ENCODE measurements at places on chromosomes 16 and 17.
A peak's percentile ranks its signal among the peaks of the same experiment; 100 is the strongest.

- DNase-seq = no peak
Measured at GRCh38 chr17:73800893-73801292, 156.6 kb upstream of the SDK2 start.

- DNase-seq = no peak
Measured at GRCh38 chr16:54236773-54237172, 49.8 kb downstream of the IRX3 start.

DNA sequence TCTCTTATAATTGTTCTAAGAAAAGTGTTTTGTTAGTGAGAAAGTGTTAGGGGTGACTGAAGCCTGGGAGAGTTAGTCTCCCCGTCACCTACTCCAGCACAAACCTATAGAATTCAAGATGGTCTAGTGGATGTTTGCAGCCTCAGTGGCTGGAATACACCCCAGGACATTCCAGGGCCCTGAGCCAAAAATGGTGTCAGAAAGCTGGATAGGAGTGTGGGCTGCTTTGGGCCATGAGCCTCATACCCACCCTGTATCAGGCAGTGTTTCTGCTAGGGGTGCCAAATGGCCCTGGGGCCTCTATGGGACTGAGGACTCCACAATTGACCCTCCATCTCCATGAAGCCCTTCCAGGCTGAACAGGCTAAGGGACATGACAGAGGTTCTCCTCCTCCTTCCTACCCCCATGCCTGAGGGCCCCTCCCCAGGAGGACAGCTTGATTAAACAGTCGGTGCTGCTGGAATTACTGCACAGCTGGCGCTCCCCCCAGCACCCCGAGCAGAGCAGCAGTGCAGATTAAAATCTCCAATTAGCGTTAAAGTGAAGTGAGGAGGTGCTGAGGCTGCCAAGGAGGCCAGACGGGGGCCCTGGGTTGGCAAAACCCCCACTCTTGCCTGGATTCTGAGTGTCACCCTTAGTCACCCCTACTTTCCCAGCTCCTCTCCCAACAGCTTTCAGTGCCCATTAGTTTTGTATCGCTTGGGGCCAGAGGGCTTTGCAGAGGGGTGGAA, 59.1 kb downstream of the NEUROD2 start:
- DNase-seq = no peak

- no peak for DNase-seq
Measured at GRCh38 chr16:87706278-87707000, 59.3 kb downstream of the KLHDC4 start.

DNA sequence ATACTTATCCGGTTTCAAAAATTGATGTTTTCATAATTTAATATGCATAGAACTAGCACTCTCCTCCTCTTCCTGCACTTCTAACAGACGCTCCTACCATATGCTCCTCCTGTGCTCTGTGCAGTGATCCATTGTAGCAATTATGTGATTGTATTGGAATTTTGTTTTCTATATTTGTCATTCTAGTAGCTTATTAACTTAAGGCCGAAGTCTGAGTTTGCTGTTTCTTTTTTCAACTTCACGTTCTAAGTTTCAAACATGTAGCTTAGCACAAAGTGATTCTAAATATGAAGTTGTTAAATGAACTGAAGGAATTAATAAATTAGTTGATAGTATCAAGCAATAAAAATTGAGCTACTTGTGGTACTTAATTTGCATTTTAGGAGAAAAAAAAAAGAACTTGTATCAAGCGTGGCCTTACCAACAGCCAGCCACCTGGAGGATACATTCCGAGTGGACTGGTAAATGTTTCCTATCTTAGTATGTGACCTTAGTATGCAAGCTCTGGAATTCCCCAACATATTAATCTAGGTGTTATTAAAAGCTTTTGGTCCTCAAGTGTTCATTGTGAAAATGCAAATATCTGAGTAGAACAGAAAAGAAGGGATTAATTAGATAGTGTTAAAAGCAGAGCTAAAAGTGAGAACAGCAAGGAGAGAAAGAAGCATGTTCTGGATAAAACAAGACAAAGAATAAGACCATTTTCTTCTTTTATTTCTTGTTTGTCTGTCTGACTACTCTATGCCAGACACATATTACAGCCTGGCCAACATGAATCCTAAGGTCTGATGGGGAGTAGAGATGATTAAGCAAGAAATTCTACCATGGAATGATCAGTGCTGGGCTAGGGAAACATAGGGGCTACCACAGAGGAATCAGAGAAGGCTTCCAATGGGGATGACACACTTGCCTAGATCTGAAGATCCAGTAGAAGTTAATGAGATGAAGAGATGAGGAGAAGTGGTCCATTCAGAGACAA, 290.4 kb upstream of the MON1B start:
- no peak for DNase-seq

GRCh38 chr17:74031316-74032090, 172.0 kb upstream of the RPL38 start:
- no peak for DNase-seq

DNA sequence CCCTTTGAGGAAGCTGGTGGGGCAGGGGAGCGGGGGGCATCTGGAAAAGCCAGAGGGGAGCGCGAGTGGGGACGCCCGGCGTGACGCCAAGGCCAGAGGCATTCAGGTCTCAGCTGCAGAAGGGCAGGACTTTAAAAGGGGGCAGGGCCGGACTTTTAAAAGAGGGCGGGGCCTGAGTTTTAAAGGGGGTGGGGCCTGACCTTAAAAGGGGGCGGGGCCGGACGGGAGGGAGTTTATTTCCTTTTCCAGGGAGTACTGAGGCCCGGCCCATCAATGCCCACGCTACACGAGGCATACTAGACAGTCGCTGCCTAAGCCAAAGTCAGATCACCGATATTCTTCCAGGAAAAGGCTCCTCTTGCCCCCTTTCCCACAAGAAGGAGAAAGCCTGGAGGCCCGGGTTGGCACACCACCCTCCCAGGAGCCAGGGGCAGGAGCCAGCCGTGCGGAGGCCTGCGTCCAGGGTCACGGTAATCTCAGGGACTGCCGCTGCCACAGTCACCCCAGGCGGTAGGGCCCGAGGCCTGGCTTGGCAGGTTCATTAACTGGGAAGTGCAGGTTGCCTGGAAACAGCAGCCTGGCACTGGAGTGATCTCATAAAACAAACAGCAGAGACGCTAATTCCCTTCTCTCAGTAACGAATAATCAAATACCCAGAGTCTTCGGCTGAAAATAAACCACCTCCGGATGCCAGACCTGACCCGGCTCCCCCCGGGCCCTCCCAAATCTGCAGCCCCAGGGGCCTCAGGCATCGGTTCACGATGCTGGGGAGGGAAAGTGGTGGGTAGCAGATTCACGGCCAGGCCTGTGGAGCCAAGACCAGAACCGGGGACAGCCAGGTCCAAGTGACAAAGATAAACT, 90.7 kb downstream of the TIMM22 start:
- DNase-seq = peak; percentile 61

DNA sequence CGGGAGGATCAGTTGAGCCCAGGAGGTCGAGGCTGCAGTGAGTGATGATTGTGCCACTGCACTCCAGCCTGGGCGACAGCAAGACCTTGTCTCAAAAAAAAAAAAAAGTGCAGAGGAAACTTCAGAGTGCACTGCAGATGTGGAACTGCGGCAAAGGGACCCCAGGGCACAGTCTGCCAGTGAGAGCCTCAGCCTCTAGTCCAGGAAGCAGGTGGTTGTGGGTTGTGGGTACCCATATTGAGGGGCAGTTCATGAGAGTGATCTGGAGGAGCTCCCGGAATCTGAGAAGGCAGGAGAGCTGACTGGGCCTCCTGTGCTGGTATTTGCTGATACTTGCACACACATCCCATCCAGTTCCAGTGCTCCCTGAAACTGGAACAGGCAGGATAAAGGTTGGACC, 13.1 kb downstream of the FOXN1 start:
- no peak for DNase-seq

GRCh38 chr17:51165680-51166197, 472 bp upstream of the NME2 start:
- DNase-seq = no peak

GRCh38 chr16:58105631-58106030, 23.6 kb downstream of the CFAP20 start:
- no peak for DNase-seq

DNA sequence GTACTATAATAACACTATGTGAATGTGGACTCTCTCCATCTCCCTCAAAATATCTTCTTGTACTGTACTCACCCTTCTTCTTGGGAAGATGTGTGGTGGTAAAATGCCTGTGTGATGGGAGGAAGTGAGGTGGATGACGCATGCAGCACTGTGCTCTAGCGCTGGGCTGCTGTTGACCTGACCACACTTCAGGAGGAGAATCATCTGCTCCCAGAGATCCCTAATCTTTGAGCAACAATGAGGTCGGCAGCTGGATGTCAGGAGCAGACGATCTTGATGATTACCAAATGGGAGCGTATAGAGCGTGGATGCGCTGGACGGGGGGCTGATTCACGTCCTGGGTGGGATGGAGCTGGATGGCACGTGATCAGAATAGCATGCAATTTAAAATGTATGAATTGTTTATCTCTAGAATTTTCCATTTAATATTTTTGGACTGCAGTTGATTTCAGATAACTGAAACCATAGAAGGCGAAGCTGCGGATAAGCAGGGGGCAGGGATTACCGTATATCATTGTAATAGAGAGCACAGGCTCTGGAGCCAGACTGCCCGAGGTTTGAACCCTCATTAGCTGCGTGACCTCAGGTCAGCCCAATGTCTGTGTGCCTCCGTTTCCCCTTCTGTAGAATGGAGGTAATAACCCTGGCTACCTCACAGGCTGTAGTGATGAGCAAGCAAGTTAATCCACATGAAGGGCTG, 23.7 kb upstream of the CYLD start:
- no peak for DNase-seq

GRCh38 chr16:12538667-12539091, 265.0 kb downstream of the CPPED1 start:
- no peak for DNase-seq

DNA sequence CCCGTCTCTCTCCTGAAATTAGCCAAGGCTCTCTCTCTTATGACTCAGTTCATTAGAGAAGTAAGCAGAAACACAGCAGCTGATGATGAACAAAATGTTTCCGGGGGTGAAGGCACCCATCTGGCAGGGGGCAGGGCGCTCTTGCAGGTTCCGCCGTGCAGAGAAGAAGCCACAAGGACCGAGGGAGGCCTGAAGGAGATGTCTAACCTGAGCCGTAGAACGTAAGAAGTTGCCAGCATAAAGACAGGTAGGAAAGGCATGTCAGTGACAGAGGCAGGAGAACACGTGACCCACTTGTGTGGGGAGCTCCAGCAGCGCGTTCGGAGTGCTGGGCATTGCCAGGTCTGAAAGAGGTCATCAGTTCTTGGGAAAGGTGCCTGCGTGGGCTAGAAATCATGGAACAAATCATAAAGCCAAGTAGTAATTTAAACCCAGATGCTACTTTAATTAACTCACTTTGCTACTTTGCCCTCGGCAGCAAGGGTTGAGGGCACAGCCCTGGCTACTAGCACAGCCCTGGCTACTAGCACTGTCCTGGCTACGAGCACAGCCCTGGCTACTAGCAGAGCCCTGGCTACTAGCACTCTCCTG, 198.6 kb downstream of the RPTOR start:
- DNase-seq = no peak

DNA sequence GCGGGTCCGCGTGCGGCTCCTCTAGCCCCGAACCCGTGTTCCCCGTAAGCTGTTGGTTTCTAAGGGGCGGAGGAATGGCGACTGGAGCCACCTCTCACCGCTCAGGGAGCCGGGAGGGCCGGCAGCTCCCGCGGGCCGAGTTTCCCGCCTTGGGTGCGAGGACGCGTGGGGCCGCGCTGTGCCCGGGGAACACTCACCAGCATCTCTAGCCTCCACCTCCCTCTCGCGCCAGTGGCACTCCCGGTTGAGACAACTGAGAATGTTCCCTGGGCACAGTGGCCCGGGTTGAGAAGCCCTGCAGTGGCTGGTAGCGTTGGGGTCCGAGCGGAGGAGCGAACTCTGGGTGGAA, 560 bp downstream of the TELO2 start:
- no peak for DNase-seq

DNA sequence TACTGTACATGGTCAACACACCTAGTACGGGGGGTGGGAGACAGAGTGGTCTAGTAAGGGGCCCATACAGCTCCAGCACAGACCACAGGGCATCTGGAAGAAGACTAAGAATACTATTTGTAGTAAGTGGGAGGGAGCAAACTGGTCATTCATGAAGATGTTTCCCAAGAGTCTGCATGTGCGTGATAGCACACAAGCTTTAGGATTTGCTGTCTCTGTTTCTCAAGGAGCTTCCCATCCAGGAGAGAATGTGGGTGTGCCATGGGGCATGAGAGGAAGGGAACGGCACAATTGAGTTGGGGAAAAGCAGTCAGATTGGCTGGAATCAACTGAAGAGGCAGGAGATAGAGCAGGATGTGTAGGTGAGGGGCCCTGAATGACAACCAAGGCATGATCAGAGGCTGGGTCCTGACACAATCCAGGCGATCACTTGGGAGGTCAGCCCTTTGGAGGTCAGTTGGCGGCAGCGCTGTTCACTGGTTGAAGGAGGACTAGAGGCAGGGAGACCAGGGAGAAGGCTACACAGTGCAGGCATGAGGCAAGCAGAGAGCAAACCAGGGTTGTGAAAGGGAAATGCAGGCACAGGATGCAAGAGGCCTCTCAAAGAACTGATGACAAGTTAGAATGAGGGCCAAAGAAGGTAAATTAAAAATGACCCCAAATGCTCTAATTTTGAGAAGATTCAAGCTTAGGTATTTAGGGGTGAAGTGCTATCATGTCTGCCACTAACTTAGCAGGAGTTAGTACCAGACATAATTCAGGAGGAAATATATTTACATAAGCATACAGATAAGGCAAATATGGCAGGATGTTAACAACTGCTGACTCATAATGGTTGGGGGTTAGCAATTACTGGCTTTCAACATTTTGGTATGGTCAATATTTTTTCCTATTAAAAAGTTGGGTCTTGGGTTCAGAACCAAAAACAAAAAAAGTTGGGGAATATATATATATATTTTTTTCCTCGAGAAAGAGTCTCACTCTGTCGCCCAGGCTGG, 10.3 kb downstream of the UBE2O start:
- no peak for DNase-seq

DNA sequence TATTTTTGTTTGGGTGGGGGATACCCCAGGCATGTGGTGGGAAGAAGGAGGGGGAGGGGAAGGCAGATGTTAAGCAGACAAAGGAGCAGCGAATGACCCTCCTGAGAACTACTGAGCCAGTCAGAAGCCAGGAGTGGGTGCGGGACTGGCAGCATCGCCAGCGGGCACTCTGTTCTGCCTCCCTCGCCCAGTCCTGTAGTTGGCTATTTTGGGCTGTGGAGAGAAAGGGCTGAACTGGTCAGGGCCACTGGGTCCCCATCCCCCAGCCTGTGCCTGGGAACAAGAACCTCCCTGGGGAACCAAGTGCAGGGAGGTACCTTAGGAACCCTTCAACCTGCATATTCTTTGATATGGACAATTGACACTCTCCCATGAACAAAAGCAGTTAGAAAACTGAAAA, 6.4 kb downstream of the LRRC3C start:
- no peak for DNase-seq

GRCh38 chr17:57899391-57899790, 49.5 kb upstream of the MRPS23 start:
- peak; percentile 74 for DNase-seq

- DNase-seq = no peak
Measured at GRCh38 chr17:31997005-31997404, 10.2 kb upstream of the LRRC37B start.

DNA sequence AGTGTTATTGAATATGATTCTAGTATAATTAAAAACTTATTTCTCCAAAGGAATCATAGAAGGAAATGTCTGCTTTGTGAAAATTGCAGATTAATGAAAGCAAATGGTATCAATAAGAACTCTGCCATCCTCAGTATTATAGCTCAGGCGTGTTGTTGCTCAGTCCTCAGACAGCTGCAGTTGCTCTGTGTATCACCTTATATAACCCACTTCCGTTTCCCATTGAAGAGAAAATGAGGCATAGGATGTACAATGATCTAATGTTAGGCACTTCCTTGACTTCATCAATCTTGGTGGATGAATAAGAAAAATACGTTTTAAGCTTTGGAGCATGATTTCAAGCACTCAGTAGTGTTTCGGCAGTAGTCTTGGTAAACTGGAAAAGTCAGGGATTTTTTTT, 14.1 kb downstream of the MFSD11 start:
- DNase-seq = no peak

Data from inflammatory macrophage (primary cell).